ENCODE measurements at places on chromosomes 1 and 21.
A peak's percentile ranks its signal among the peaks of the same experiment; 100 is the strongest.

GRCh38 chr1:40841602-40842001 is 20.6 kb downstream of the CITED4 start:
- no peak for DNase-seq

GRCh38 chr1:10724948-10725847 is 71.2 kb downstream of the CASZ1 start:
- DNase-seq: no peak

- no peak for DNase-seq
These were observed 481 bp downstream of the TAL1 start for GRCh38 chr1:47231301-47232186.

DNA sequence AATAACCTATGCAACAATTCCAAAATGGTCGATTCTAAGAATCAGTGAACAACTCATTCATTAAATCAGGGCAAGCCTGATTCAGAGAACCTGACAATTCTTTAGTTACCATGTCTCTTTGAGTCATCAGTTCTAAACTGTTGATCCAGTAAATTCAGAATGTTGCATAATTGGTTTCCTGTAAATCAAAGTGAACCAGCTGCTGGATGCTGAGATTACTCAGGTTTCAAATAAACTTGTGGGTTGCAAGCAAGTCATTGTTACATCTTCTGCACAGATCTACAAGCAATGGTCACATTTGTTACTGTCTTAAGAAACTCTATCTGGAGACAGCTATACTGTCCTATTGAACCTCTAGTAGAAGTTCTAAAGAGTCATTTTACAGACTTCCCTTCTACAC is 16.5 kb downstream of the PLA2G2D start:
- no peak for DNase-seq

DNA sequence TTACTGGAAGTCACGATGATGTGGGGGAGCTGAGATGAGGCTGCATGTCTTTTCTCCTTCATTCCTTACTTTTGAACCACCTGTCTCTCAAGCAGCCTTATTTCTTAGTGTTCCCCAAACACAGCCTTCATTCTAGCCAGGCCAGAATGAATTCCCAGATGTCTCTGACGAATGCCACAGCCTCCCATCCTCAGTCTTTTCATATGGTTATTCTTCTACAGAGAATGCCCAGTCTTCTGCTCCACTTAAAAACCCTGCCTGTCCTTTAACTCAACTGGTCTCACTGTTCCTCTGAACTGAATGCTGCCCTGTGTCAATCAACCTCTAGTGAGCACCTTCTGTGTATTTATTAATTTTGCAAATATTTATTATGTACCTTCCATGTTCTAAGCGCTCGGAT is 156.2 kb downstream of the PLA2G4A start:
- no peak for DNase-seq

GRCh38 chr1:10939654-10940450 is 72.6 kb upstream of the TARDBP start:
- peak; percentile 26 for DNase-seq

DNA sequence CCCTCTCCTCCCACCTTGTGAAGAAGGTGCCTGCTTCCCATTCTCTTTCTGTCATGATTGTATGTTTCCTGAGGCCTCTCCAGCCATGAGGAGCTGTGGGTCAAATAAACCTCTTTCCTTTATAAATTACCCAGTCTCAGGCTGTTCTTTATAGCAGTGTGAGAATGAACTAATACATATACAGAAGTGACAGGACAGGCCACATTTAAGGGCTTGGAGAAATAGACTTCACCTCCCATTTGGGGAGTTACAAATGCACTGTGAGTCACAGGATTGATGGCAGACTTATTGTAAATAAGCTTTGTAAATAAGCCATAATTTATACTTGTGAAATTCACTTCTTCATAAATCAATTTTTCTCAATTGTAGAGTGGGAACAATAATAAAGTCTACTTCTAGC is 543.3 kb downstream of the LRRIQ3 start:
- no peak for DNase-seq

- DNase-seq: no peak
These were observed 151.7 kb downstream of the PCP4 start for GRCh38 chr21:40018871-40019475.

DNA sequence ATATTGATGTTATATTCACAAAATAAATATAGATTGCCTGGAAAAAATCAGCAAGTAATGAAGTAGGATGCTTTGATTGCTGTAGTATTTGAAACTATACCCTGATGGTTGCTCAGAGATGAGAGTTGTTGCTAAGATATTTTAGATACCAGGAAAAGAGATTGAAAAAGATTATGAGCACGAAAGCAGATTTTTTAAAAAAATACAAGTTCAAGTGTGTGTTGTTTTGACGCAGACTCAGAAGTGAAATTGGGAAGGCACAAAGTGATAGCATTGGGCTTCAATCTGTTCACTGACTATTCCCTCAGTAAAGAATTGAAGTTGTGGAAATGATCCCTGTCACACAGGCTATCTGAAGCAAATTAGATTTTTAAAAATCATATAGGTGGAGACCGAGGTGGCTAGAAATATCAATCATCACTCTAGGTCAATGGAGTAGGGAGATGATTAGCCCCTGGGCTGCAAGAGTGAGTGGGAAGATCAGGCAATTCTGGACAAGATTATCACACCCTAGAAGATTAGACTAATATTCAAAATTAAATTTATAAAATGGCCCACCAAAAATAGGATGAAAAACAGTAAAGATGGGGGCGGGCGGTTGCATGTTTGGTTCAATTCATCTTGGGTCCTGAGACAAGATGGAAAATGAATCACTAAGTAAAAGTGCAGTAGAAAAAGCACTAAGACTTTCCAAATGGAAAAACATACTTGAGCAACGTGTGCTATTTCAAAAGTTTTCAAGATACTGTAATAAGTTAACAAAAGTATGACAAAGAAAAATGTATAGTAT is 41.5 kb upstream of the LRRC8D start:
- DNase-seq: no peak

GRCh38 chr1:161952607-161953172 is 71.0 kb downstream of the OLFML2B start:
- no peak for DNase-seq

DNA sequence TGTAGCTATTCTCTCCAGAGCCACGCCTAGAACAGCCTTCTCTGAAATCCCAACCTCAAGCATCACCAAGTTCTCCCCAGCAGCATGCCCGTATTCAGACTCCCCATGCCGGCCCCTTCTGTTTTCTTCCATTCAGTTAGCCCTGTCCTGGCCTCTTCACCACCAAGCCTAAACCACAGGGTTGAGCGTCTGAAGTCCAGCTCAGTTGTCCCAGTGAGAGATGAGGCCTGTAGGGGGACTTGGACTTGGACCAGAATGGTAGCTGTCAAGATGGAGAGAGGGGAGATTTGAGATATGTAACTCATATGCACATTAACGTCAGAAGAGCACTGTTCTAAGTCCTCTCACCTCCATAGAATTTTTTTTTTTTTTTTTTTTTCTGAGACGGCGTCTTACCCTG is 5.5 kb upstream of the TMEM54 start:
- no peak for DNase-seq

DNA sequence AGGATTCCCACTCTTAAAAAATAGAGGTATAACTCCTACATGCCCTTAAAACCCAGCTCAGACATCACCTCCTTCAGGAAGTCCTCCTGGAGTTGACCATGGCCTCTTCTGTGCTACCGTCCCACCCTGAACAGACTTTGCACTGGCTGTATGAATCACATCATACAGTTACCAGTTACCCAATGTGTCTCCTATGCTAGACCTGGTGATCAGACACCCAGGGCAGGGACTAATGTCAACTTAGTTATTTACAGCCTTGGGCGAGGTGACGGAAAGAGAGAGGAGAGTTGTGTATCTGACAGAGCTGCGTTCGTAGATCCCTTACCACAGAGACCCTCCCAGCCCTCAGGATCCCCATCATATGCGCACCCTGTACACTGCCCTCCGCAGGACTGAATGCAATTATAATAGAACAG is 72.7 kb downstream of the SLC66A1 start:
- DNase-seq: no peak

DNA sequence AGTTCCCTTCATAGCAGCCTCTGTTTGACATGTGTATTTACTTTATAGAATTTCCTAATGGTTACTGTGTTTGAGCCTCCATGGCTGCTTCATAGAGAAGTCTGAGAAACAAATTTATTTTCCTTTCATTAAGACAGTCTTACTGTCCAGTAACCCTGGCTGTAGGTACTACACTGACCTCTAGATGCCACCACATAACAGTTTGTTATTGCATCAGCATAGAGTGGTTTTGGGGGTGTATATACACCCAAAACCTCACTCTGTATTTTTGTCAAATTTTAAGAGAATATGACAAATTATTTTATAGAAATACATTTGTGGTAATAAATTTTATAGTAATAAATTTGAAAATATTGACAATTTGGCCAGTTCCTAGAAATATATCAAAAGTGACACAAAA is 57.3 kb downstream of the OBSCN start:
- DNase-seq: no peak

DNA sequence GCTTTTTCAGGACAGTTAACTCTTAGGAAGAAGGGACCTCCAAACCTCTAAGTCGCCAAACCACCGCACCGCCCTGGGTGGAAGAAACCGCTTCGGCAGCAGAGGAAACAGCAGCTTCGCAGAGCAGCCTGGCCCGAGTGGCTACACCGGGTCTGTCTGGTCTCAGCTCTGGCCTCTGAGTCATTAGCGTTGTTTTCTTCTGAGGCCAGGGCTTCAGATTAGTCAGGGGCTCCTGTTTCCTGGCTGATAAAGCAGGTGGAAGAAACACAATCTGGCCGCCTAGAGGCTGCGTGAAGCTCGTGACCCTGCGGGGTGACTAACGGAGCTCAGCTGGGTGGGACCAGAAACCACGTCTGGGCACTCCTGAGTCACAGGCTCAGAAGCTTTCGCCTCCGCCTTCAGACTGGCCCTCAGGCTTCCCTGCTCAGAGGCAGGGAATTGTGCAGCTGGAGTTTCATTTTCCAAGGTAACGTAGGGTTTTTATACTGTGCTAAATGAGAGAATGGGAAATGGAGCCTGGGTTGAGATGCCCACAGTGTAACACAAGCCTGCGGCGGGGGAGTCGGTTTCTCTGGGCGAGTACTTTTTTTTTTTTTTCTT is 44.9 kb downstream of the CHAF1B start:
- peak; percentile 44 for DNase-seq

- no peak for DNase-seq
These were observed 12.6 kb upstream of the ADORA3 start for GRCh38 chr1:111516005-111516535.

DNA sequence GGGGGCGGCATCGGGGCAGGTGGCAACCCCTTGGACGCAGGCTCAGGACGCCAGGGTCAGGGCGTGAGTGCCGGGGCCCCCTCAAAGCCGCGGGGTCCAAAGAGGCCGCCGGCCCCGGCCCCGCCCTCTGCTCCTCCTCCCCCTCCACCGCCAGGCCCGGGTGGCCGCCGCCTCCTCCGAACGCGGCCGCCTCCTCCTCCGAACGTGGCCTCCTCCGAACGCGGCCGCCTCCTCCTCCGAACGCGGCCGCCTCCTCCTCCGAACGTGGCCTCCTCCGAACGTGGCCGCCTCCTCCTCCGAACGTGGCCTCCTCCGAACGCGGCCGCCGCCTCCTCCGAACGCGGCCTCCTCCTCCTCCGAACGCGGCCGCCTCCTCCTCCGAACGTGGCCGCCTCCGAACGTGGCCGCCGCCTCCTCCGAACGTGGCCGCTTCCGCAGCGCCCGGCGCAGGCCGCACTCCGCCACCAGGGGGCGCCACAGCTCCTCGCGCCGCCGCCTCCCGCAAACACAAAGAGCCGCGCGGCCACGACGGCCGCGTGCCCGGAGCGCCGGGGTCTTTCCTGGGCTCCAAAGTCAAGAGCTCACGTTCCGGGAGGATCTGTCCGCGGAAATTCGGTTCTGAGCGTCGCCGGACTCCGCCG is 19.3 kb upstream of the SAMD11 start:
- DNase-seq: peak; percentile 77

GRCh38 chr21:44357064-44357837 is 3.8 kb downstream of the TRPM2 start:
- DNase-seq: no peak

- no peak for DNase-seq
These were observed 97.9 kb upstream of the RGS1 start for GRCh38 chr1:192477630-192478029.

DNA sequence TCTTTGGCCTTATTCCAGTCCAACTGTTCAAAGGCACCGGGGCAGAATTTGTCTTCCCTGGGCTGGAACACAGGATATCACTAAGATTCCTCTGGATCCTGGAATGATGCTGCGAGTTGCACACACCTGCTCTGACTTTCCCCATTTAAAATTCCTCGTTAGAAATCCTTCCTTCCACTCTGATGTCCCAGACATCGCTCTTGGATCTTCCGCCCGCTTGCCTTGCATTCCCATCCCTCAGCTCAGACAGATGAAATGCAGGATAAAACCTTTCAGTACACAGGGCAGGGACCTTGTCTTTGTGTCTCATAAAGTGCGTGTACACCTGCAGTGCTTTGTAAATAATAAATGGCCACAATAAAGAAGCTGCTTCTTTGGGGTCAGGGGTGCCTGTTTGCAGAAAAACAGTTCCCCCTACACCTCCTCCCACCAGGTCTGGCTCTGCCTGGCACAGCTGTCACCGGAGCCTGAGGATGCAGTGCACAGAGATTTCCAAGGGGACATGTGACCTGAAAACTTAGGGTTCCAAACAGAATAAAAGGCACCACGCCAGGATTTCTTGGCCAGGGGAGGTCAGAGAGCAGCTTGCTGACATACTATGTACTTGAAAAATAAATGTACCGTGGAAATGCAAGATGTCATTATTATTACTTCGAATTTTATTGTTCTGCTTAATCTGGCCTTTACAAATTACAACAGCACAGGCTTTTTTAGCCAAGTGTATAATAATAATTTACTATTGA is 62.9 kb upstream of the SYT6 start:
- DNase-seq: no peak

GRCh38 chr1:56576880-56577405 is 2.4 kb downstream of the PLPP3 start:
- DNase-seq: no peak

DNA sequence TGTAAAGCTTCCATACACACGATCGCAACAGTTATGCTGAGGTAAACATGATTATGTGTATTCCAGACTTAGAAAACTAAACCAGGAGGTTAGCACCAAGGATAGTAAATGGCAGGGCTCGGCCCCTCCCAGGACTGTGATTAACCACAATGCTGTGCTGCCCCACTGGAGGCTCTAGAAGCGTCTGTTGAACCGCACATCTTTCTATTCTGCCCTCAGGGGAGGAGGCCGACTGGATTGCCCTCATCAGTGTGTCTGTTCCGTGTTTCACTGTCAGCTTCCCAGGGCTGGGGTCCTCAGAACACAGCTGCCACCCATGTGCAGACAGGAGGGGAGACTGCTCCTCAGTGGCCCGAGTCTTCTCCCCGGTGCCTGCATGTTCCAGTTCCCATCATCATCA is 12.8 kb upstream of the ASCL5 start:
- no peak for DNase-seq
